ENCODE measurements at places on chromosomes 3 and 15.
A peak's percentile ranks its signal among the peaks of the same experiment; 100 is the strongest.

DNA sequence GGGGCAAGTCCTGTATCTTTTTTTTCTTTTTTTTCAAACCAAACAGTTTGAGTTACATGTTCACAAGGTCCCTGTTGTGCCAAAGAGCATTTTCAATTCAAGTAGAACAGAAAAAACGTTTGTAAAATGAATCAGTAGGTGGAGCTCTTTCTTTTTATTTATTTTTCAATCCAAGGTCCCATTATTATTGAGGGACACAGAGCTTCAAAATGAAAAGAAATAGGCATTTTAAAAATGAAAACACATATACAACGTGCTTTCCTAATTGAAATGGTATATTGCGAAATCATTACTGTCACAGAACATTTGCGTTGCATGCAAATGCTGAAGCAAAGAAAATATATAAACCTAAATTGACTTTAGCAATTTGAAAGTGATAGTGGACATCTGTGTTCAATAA is 711.0 kb downstream of the MECOM start:
- H3K4me1 ChIP-seq = no peaks in the 10 kb centered on the region
- no peaks in the 10 kb centered on the region for H3K36me3 ChIP-seq
- no peaks in the 10 kb centered on the region for H3K27me3 ChIP-seq
- no peak overlapping the region for H3K4me3 ChIP-seq

GRCh38 chr15:31027910-31028578 is 36.6 kb upstream of the MTMR10 start:
- no peak for DNase-seq
- no peak overlapping the region for H3K4me3 ChIP-seq
- no peak overlapping the region for H3K27ac ChIP-seq
- peaks cover 34% of the 10 kb centered on the region for H3K27me3 ChIP-seq
- H3K4me1 ChIP-seq = peaks cover 8% of the 10 kb centered on the region

GRCh38 chr3:15646851-15647511 is 45.4 kb downstream of the BTD start:
- DNase-seq = no peak
- peaks cover 12% of the 10 kb centered on the region for H3K36me3 ChIP-seq
- peaks cover 7% of the 10 kb centered on the region for H3K27me3 ChIP-seq
- H3K4me3 ChIP-seq = peak overlapping the region; percentile 60
- peaks cover 55% of the 10 kb centered on the region for H3K4me1 ChIP-seq

GRCh38 chr3:43031889-43032545 is 52.9 kb downstream of the GASK1A start:
- no peaks in the 10 kb centered on the region for H3K4me1 ChIP-seq
- no peaks in the 10 kb centered on the region for H3K36me3 ChIP-seq
- peaks cover 3% of the 10 kb centered on the region for H3K27me3 ChIP-seq
- DNase-seq = no peak
- no peak overlapping the region for H3K4me3 ChIP-seq
- H3K27ac ChIP-seq = no peak overlapping the region

GRCh38 chr3:148460686-148461085 is 237.0 kb upstream of the AGTR1 start:
- H3K27me3 ChIP-seq = no peaks in the 10 kb centered on the region
- H3K4me1 ChIP-seq = no peaks in the 10 kb centered on the region
- DNase-seq = no peak
- H3K36me3 ChIP-seq = no peaks in the 10 kb centered on the region
- H3K4me3 ChIP-seq = no peak overlapping the region

DNA sequence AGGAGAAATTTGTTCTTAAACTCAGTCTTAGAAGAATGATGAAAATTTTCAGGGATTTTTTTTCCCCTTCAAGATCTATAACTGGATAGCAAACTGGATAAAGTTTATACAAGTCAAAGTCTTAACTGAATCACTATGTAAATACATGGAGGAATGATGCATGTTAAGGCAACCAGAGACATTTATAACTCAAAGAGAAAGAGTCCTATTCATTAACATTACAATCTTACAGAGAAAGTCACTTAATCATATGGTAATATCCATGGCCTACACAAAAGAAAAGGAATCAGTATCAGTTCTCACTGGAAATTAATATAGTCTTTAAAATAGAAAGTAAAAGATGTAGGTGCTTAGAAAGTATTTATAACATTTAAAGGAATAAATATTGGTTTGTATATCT is 869.1 kb downstream of the TBL1XR1 start:
- no peaks in the 10 kb centered on the region for H3K36me3 ChIP-seq
- H3K4me3 ChIP-seq = no peak overlapping the region
- DNase-seq = no peak
- no peaks in the 10 kb centered on the region for H3K4me1 ChIP-seq

DNA sequence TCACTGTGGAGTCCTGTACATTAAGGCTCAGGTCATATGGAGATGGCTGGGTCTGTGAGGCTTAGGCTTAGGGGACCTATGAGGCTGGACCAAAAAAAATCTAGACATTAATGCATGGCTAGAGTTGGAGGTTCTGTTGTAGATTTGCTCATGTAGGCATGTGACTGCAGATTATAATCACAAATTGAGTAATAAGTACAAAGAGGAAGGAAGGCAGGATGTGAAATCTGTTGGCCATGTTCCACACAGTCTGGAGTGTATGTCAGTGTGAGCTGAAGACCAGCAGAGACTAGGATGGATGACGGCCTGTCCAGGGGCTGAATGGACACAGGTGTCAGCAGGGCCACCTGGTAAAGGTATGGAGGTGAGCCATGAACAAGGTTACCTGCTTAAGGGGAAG is at the start of gene ST3GAL6:
Gene ST3GAL6 (plus strand): TSS at position 265 of the 400 bp plus-strand sequence. CDS start 5,101 bp downstream, outside the sequence.
- peaks cover 27% of the 10 kb centered on the region for H3K27me3 ChIP-seq
- no peak within 1 kb of the TSS for H3K27ac ChIP-seq
- DNase-seq = no peak
- H3K36me3 ChIP-seq = no peaks in the 10 kb centered on the region
- H3K4me3 ChIP-seq = no peak within 1 kb of the TSS

DNA sequence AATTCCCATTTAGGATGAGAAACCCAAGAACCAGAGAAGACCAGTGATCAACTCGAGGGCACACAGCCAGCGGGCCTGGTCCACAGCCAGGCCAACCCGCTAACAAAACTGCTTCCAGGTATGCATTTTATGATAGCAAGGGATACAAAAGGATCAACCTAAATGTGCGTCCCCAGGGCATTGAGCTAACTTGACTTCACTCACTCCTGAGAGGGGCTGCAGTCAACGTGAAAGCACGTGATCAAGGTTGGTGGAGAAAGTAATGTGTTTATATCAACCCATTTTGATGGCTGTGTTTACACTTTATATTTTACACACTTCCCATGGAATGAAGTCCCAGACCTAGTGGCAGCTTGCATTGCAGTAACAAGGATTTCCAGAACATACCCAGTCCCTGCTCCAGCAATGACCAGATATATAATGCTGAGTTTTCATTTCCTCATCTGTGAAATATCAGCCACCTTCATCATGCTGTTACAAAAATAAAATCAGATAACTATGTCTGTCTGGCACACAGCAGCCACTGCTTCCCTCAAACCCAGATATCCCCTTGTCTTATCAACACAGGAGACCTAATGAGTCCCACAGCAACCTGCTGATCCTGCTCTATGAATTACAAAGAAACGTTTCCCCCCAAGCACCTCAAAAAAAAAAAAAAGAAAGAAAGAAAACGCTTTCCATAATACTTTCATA is 2.0 kb downstream of the KLHL6 start:
- peak overlapping the region; percentile 97 for H3K4me3 ChIP-seq
- no peak for DNase-seq

DNA sequence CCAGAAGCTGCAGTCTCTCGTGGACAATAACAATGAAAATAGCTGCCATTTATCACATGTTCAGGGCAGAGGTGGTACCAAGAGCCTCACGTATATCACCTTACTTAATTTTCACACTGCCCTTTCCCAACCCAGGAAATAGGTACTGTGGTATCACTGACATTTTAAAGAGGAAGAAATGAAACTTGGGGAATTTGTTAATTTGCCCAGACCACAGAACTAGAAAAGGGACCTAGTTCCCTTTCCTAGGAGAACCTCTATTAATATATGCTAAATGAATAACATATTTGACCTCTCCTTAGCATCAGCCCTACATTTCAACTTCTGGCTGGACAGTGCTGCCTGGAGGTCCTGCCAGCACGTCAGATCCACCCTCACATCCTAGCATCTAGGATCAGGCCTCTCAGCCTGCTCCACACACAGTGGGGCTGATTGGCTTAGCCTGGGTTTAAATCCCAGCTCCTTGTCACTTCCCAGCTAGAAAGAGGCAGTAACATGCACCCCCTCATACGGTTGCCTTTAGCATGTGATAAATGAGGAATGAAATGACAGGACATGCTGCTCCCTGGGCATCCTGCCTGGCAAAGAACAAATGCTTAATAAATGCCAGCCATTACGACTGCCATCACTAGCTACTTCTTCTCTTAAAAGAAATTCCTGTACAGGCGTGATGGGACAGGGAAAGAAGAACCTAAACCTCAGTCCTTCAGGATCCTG is 95.1 kb upstream of the TNFAIP8L3 start:
- no peaks in the 10 kb centered on the region for H3K4me1 ChIP-seq
- no peak for DNase-seq
- peaks cover 27% of the 10 kb centered on the region for H3K27me3 ChIP-seq
- no peak overlapping the region for H3K27ac ChIP-seq
- H3K36me3 ChIP-seq = no peaks in the 10 kb centered on the region
- no peak overlapping the region for H3K4me3 ChIP-seq

- H3K36me3 ChIP-seq = no peaks in the 10 kb centered on the region
- no peak overlapping the region for H3K4me3 ChIP-seq
- H3K27me3 ChIP-seq = no peaks in the 10 kb centered on the region
- H3K4me1 ChIP-seq = peaks cover 13% of the 10 kb centered on the region
- no peak overlapping the region for H3K27ac ChIP-seq
- no peak for DNase-seq
These were observed 72.1 kb downstream of the APBA2 start for GRCh38 chr15:28957606-28958498.

- no peak for DNase-seq
- H3K27me3 ChIP-seq = no peaks in the 10 kb centered on the region
- H3K27ac ChIP-seq = peak overlapping the region; percentile 23
These were observed 8.5 kb downstream of the GYG1 start for GRCh38 chr3:148999806-149000205.

DNA sequence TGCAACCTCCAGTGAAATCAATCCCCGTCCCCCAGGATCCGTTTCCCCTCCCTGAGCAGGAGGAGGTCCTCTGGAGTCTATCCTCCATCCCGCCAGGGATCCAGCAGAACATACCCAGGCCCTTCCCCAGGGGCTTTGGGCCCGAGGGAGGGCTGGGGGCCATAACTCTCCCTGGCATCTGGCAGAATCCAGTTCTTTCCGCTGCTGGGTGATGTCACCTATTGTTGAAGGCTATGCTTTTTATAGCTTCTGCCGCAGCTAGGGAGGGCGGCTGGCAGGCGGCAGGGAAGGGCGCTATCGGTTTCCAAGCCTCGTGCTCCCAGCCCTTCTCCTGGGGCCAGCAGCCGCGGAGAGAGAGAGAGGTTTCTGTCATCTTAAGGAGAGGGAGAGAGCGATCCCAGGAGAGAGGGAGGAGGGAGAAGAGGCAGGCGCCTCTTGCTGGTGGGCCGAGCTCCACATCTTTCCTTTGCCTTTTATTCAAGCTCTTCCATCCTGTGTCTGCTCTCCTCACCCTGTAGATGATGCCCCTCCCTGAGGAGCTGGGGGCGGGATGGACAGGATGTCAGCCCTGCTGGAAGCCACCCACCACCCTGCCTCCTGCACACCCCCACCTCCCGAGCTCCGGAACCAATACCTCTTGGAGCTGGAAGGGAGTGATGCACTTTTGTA is 120.1 kb downstream of the ANP32A start:
- no peaks in the 10 kb centered on the region for H3K36me3 ChIP-seq
- H3K4me1 ChIP-seq = no peaks in the 10 kb centered on the region
- no peak overlapping the region for H3K4me3 ChIP-seq
- peaks cover 6% of the 10 kb centered on the region for H3K27me3 ChIP-seq

DNA sequence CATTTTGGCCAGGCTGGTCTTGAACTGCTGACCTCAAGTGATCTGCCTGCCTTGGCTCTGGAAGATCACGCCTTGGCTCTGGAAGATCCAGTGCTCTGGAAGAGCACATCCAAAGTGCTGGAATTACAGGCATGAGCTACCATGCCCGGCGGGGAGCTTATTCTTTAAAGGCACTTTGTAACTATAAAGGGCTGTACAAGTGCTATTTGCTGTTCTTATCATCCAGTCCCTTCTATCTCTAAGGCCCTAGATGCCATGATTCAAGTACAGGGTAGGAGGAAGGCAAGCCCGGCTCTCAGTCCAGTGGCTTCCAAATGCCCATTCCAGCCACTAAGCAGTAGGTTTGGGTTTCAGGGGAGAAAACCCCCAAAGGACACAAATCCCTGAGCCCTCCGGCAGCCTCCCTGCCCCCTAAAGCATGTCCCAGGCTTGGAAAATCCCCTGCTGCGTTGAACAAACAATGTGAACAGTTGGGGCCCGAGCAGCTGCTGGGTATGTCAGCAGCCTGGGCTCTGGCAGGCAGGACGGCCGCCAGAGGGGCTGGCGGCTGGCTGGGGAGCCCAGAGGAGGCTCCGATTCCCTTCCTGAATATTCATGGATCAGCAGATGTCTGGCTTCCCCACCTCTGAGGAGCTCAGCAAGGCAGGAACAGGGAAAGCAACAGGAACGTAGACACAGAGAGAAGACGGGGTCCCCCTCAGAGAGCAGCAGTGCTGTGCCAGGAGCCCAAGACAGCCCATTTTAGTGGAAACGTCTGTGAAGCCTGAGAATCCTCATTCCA is 7.7 kb downstream of the IGDCC4 start:
- H3K27me3 ChIP-seq = peaks cover 37% of the 10 kb centered on the region
- no peak overlapping the region for H3K27ac ChIP-seq
- no peak for DNase-seq
- no peak overlapping the region for H3K4me3 ChIP-seq
- H3K36me3 ChIP-seq = no peaks in the 10 kb centered on the region

DNA sequence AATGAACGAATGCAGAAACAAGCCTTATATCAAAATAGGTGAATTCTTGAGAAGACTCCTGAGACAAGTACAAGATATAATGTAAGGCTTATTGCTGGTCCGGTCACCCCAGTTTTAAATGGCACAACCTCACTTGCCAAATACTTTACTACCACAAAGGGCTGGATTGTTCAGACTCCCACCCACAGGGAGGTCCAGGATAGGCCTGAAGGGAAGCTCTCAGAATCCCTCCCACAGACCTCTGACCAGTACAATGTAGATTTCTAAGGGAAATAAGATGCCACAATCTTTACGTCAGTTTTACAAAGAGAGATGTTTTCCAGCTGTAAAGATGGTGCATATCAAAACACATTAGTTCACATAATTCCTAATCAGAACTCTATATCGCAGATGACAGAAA is 577.7 kb upstream of the ADAMTS9 start:
- no peak for DNase-seq
- H3K27ac ChIP-seq = no peak overlapping the region
- H3K27me3 ChIP-seq = no peaks in the 10 kb centered on the region
- no peak overlapping the region for H3K4me3 ChIP-seq
- no peaks in the 10 kb centered on the region for H3K36me3 ChIP-seq

All from activated T-helper 1 cell treated with anti-CD3 and anti-CD28 coated beads, Interleukin-12 subunit alpha, Interleukin-12 subunit beta, Interleukin-2, Interleukin-4 antibody, amounts not matched to agents 30 ng/mL and 10 ng/mL and 1 ng/mL, durations not matched to agents 14 hours and 24 hours and 36 hours (primary cell).